Kasumi-1 (cell line): ENCODE measurements at places on chromosomes 2 and 18.

DNA sequence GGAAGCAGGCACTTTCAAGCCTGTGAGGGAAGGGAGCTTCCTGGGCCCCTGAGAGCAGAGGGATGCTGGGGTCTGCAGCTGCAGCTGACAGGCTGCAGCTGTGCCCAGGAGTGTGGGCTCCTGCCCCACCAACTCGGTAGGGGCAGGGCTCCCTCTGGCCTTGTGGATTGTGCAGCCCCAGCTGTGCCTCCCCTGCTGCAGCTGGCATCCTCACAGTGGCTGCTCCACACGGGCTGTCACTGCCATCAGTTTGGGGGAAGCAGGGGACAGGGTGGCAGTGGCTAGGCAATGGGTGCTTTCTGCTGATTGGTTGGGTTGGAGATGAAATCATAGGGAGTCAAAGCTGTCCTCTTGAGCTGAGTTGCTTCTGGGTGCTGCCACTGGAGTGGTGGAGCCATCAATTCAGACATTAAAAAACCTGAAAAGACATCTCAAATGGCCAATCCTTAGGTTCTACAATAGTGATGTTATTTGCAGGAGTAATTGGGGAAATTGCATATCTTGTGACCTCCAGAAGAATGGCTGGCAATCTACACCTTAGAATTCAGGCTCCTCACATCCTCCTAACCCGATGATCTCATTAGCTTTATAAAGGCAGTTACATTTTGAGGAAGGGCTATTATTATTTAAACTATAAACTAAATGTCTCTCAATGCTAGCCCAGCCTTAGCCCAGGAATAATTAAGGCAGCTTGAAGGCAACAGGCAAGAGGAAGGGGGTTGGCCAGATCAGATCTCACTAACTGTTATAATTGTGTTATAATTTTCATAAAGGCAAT is 41.3 kb downstream of the FAM171B start:
- no peak for DNase-seq

- DNase-seq = no peak
Observed at GRCh38 chr2:216469661-216470060, 29.0 kb upstream of the RPL37A start.

GRCh38 chr18:23574611-23575308 is 11.5 kb downstream of the NPC1 start:
- no peak for DNase-seq

DNA sequence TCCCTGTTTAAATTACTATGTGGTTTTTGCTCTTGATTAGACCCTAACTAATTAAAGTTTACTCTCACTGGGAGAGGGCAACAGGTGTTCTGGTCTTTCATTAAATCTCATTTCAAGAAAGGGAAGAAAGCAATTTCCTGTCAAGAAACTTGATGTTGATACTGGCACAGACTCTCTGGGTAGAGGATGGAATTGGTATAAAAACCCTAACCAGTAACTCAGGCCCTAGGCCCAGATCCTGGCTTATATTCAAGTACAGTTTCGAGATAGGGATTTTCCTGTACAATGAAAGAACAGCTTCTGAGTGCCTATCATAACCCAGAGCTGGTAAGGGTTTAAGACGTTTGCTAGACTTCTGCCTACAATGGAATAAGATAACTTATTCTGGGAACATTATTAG is 61.6 kb upstream of the ACYP2 start:
- no peak for DNase-seq

- DNase-seq = no peak
Observed at GRCh38 chr18:8943900-8944870, 158.3 kb upstream of the NDUFV2 start.

DNA sequence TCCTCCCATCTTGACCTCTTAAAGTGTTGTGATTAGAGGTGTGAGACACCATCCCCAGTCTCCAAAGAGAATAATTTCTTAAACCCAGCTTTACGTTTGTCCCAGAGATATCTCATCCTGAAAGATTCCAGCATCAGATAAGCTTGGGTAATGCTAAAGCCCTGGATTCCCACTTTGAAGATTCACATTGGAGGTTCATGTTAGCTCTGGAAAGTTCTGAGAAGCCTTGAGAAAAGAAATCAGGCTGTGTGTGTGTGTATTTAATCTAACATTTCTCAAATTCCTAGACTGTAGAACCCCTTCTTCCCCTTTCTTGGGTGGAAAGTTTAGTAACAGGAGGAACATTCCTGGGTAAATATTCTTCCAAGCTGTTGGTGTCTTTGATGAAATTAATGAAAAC is 18.0 kb downstream of the ZNF532 start:
- no peak for DNase-seq
